Astrocyte of the hippocampus (primary cell): ENCODE measurements at places on chromosomes 7 and 10.

DNA sequence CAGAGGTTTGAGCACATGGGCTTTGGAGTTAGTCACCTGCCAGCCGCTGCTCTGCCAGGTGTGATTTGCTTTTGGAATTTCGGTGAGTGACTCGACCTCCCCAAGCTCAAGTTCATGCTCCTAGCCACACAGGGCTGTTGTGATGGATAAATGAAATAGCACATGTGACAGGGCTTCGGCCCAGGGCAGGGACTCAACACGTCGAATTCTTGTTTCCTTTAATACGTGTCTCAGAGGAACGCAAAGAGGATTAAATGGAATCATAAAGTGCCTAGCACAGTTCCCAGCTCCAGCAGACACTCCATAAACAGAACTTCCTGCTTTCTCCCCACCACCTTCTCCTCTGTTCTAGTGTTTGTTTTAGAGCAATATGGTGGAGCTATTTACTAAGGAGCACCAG, 88.3 kb upstream of the CHST15 start:
- DNase-seq: no peak

- peak; percentile 18 for DNase-seq
Measured at GRCh38 chr10:62772186-62772974, 32.1 kb upstream of the ADO start.

DNA sequence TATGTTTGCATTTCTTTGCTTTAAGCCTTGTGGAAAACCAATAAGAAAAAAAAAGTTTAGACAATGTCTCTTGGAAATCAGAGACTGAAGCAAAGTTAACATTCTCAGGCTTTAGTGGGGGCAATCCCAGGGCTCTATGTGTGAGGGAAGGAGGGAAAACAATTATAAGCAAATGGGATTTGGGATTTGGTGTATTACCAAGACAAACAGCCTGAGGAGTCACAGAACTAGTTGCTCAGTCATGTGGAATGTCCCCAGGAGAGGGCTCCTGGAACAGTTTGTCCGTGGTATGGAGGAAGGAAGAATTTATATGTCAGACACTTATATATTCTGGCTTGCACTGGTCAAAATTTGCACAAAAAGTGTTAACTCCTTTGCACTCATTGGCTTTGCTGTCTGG, 562.9 kb upstream of the TPK1 start:
- peak; percentile 16 for DNase-seq

GRCh38 chr7:7970237-7970530, 1.6 kb downstream of the GLCCI1 start:
- no peak for DNase-seq

DNA sequence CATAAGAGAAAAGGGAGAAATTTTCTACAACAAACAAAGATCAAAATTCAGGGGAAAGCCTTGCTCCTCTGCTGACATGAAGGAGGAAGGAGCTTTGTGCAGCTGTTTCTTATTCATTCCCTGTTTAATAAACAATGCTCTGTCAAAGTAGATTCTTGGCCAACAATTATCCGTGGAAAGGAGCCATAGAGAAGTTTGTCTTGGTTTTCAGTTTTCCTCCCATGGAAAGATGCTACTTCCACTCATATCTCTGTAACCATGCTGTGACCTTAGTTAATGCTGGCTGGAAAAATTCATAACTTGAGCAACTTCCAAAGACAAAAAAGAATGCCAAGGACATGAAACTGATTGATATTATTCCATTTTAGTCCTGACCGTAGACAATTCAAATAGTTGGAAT, 8.1 kb downstream of the DDC start:
- DNase-seq: no peak

GRCh38 chr10:80609331-80609730, 71.6 kb downstream of the SH2D4B start:
- no peak for DNase-seq

GRCh38 chr7:2260820-2261219, 18.8 kb downstream of the NUDT1 start:
- DNase-seq: peak; percentile 50

GRCh38 chr10:22958338-22958737, 30.5 kb downstream of the ARMC3 start:
- DNase-seq: no peak
